ENCODE measurements at places on chromosomes 12 and 14.

GRCh38 chr14:93953263-93953662, 23.1 kb downstream of the ASB2 start:
- no peak for DNase-seq

- DNase-seq = no peak
These were observed 55.4 kb downstream of the ASCL1 start for GRCh38 chr12:103012884-103013283.

DNA sequence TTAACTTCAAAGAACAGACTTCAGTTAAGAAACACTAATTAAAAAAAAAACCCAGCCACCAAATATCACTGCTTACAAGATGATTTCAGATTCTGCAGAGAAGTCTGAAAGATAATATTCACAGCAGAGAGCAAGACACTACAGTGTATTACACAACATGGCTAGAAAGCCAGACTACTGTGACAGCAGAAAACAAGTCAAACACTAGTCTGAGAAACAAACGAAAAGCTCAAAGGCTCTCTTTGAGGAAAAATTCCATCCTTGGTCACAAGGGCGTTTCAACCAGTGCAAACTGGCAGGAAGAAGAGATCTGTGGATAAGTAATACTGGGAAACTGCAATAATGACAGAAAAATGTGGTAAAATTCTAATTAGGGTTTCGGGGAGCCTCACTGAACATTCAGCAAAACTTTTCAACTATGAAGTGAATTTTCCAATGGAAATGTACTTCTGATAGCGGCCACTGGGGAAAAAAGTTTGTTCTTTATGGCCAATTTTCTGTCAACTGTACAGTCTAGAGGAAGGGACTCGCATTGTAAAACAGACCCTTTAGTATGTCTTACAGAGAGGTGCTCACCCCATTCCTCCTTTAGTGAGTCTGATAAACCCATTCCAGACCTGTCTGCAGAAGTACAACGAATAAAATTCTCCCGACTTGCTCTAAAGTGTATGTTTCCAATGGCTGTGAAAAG, 50.4 kb downstream of the ACADS start:
- no peak for DNase-seq

- DNase-seq = no peak
These were observed 22.1 kb downstream of the MTHFD1 start for GRCh38 chr14:64410084-64410774.

GRCh38 chr12:98354520-98355035, 160.8 kb upstream of the TMPO start:
- no peak for DNase-seq

DNA sequence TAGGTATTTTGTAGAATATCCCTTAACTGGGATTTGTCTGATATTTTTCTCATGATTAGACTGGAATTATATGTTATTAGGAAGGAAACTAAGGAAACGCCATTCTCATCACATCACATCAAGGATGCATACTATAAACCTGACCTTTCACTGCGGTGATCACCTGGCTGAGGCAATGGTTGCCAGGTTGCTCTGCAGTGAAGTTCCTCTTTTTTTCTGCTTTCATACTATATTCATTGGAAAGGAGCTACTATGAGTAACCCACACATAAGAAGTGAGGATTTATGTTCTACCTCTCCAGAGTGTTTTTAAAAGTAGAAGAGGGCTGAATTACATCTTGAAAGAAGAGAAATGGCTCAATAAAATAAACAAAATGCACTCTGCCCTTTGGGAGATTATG, 31.0 kb upstream of the GRIP1 start:
- no peak for DNase-seq

GRCh38 chr12:121748571-121749265, 36.2 kb downstream of the TMEM120B start:
- DNase-seq = peak; percentile 67

GRCh38 chr12:125773033-125773640, 707.9 kb downstream of the AACS start:
- no peak for DNase-seq

- DNase-seq = no peak
These were observed 140.0 kb downstream of the MON2 start for GRCh38 chr12:62606654-62607053.

- peak; percentile 54 for DNase-seq
These were observed 664.6 kb upstream of the FOXG1 start for GRCh38 chr14:28102001-28102400.

GRCh38 chr12:100895192-100895591, 100.6 kb downstream of the ANO4 start:
- no peak for DNase-seq

DNA sequence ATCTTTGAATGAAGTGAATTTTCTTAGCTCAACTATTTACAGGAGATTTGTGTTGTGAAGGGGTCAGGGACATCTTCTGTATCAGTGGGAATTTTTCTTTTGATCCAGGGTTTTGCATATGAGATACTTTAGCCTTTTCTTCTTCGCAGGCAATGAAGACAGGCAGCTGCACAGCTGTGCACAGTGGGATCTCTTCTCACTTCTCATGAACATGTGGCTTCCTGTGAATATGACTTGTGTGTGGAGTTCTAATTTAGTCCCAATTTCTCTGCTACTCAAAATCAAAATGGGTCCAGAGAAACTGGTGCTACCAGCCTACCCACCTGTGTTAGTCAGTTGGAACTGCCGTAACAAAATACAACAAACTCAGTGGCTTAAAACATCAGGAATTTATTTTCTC, 37.8 kb downstream of the ARF6 start:
- no peak for DNase-seq

DNA sequence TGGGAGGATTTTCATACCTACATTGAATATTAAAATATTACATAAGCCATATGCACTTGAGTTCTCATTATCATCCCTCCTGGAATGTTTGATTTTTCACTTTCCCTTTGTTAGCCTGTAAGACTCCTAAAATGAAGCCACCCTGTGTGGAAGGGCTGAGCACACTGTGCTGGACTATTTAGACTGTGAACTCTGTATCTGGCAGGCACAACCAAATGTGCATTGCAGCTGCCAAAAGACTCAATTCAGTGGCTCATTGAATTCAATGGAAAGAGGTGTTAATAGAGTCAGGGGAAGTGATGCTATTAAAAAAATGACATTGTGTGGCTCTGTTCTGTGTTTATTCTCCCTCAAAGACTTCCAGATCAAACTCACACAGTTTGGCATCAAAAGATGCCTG, 111.1 kb downstream of the SMOC1 start:
- DNase-seq = no peak

DNA sequence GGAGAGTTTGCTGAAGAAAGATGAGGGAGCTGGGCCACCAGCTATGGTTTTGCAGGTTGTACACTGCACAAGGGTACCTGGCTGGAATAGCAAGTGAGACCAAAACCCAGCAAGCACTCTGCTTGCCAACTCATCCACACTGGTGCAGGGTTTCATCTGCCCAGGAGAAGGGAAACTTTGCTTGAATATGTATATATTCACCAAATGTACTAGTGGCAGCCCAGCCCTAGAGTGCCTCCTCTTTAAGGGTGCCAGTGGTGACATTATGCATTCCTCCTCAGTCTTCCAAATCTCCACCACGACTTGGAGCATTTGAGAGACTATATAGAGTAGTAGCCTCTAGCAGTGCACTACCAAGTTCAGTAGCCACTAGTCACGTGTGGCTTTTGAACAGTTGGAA, 136.8 kb downstream of the LLPH start:
- no peak for DNase-seq

GRCh38 chr14:32702562-32702961, 236.1 kb upstream of the NPAS3 start:
- no peak for DNase-seq

DNA sequence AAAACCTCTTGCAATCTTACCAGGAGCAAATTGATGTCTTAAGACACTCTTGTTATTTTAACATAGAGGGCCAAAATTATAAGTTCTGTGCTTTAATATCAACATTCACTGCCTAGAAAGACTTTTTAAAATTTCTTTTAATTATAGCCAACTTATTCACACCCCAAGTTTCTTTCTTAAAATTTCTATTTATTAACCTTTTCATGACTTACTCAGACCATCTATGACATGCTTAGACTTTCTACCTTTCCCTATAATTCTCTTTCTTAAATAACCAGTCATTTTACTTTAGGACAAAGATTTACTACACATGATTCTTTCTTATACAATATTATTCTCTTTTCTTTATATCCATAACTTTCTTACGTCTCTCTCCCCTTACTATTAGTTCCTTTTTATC, 220.4 kb downstream of the NUBPL start:
- DNase-seq = no peak

DNA sequence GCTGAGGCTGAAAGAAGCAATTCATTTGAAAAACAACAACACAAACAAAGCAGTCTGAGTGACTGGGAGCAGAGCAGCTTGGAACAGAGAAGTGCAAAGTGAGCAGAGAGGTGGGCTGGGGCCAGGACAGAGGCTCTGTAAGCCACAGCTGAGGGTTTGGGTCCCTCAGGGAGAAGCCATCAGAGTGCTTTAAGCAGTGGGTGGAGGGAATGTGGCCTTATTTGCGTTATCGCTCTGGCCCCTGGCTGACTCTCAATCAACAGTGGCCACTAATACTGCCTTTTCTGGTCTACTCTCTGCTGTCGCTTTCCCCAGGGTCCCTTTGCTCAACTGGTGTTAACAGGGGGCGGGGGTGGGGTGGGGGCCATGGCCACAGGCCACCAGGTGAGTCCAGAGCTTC, 44.2 kb downstream of the IRF2BPL start:
- DNase-seq = no peak

GRCh38 chr12:23236066-23236780, 611.3 kb downstream of the ETNK1 start:
- no peak for DNase-seq

GRCh38 chr12:3755898-3756297, 3.0 kb upstream of the CRACR2A start:
- no peak for DNase-seq

- DNase-seq = no peak
These were observed 73.4 kb downstream of the PRMT8 start for GRCh38 chr12:3564411-3564810.

- no peak for DNase-seq
These were observed 203.4 kb downstream of the KIF26A start for GRCh38 chr14:104341532-104342434.

DNA sequence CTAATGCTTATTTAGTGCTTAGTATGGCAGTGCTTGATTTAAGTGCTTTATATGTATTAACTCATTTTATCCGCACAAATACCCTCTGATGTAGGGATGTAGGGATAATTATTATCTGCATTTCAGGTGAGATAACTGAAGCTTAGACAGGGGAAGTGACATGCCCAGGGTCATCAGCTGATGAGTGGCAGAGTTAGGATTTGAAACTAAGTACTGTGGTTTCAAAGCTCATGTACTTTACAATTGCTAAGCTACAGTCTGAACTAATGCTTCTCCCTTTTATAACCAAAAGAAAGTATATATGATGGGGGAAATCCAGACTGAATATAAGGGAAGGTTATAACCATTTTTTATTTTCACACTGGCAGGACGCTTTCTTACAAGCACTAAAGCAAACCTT, 229.6 kb upstream of the NAV3 start:
- DNase-seq = no peak

- DNase-seq = no peak
These were observed 721.4 kb downstream of the TMTC2 start for GRCh38 chr12:83408146-83408545.

DNA sequence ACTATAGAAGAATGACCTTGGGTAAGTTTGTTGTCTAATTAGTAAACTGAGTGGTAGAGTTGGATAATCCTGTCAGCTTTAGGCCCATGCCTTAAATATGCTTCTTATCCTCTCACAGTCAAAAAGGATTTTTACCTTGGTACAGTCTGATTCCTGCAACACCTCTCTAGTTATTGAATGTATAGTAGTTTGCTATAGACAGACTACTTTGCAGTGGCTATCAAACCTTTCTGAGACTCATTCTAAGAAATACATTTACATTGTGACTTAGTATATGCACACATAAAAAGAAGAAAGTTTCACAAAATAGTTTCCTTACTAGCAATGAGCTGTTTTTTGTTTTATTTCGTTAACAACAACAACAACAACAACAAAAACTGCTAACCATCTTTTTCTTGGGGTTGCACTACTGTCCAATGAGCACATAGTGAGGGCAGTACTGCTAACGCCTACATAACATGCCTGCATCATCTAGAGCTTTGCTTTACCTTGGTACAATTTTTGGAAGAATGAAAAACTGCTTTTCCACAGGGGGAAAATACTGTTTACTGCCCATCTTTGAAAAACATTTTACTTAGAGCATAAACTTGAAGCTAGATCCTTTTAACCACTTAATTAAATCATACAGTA, 28.5 kb downstream of the WNK1 start:
- no peak for DNase-seq

DNA sequence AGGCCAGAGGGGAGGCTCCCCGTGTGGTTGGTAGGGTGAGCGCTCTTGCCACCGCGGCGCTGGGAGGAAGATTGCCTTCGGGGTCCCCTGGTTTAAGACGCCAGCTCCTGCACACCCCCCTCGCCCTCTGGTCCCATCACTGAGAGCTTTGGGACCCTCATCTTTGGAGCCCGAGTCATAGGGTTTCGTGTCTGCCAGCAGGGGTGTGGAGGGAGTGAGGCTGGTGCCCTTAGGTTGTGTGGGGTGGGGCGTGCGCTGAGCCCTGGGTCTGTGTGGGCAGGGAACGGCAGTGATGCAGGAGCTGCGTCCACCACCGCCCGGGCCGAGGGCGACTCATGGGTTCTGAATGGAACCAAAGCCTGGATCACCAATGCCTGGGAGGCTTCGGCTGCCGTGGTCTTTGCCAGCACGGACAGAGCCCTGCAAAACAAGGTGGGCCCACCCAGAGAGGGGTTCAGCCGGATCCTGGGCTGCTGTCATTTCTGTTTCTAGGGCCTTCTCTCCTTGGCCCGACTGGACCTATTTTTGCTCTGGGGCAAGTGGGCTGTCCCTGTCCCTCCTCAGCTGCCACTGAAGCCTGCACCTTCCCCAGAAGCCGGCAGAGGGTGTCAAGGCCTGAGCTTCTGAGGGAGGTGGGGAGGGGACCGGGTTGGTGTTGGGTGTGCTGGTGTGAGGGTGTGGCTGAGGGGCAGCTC, 12.1 kb downstream of the ACADS start:
- no peak for DNase-seq

DNA sequence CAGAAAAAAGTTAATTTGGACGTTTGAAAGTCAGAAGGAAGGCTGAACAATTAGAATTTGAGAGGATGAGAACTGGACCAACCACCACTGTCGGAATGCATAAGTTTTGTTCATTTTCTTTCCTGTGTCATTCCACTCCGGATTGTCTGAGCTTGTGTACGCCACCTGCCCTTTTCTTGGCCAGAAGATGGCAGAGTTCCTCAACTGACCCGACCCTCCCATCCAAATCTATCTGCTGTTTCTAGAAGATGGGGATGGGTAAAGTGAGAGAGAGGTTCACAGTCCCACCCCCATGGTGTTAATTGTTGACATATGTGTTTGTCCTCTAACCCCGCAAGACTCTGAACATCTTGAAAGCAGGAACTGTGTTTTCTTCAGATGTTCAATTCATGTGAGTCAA, 388.0 kb downstream of the VRK1 start:
- DNase-seq = no peak
